ENCODE measurements at places on chromosomes 2 and 18.

GRCh38 chr2:64840426-64840881 lies 148.7 kb upstream of the SLC1A4 start:
- DNase-seq = no peak

DNA sequence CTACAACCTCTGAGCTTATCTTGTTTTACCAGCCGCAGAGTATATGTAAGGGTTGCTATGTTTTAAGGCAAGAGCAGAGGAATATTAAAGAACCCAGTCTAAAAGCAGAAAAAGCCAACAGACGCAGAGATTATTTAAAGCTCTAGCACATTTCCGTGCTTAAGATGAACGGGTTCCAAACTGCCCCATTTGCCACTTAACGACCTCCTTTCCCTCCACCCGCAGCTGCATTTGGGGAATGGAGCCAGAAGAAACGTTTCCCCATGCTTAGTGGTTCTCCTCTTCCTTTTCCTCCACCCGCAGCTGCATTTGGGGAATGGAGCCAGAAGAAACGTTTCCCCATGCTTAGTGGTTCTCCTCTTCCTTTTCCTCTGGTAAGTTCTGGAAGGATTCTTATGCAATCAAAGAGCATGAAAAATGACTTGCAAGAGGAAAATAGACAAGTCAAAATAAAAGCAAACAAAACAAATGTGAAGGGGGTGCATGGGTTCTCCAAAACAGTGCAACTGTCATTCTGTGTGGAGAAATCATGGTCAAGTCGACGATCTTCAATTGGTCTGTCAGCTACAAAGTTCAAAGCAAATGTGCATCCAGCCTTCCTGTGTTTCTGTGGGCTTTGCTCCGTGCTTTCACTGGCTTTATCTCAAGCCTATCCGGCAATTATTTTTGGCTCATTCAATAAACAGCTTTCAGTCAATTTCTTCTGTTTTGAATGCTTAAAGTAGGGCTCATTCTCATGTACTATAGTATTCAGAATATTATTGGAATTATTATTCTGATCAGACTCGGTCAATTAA lies 57.8 kb downstream of the DIPK1C start:
- no peak for DNase-seq

- no peak for DNase-seq
Measured at GRCh38 chr2:21020031-21020667, 23.7 kb downstream of the APOB start.

GRCh38 chr2:168454737-168455644 lies 1.1 kb upstream of the CERS6 start:
- no peak for DNase-seq

DNA sequence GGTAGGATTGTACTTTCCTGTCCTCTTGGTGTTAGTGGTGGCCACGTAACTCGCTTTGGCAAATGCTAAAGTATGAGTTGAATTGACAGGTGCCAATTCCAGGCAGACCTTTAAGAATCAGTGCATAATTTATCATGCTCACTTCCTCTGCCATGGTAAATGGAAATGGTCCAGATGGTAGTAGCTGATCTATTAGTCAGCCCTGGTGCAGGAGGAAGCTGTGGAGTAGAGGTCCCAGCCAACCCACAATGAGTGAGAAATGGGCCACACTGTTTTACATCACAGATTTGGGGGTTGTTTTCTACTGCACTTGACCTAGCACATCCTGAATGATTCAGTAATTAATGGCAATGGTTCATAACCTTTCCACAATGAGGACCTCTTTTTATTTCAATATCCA lies 104.4 kb downstream of the RGPD3 start:
- DNase-seq = no peak

DNA sequence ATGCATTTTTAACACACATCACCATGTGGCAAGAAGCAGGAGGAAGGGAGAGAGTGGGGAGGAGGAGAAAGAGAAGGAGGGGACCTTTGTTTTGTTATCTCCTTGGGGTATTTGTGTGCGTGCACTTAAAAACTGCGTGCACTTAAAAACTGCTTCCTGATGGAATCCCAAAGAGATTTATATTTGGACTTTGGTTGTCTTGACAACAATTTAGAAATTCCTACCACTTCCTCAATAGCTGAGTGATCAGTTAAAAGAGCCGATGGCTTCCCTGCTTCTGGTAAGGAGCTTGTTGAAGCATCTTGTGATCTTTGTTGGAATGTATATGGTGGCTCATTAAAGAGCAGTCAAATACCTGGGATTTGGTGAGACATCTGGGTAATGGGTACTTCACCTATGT lies 4.5 kb downstream of the RAB31 start:
- no peak for DNase-seq

- DNase-seq = no peak
Measured at GRCh38 chr2:78721355-78722033, 304.0 kb upstream of the REG3G start.

DNA sequence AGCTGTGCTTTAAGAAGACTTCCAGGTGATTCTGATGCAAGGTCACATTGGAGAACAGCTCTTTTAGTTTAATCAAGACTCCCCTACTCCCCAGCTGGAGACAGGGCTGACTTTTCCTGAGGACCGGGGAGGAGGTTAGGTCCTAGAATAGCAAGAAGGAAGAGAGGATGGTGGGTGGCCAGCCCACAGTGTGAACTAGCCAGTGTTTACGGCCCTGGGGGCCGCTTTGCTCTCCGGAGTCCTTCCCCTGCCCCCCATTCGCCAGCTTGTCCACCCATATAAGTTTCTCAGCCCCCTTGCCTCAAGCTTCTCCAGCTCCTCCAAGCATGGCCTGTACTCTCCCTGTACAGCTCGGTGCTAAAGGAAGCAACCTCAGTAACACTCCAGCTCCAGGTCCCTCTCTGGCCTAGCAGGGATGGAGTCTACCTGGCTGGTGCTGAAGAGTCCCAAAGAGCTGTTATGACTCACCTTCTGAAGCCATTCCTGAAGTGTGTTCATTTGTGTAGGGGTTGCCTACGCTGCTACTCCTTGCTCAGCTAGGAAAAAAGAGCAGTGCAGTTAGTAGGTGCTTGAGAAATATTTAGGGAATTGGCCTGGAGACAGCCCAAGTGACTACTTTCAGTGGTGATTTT lies 7.9 kb downstream of the INPP4A start:
- DNase-seq = no peak

- DNase-seq = no peak
Measured at GRCh38 chr2:59754011-59754735, 799.3 kb downstream of the BCL11A start.

DNA sequence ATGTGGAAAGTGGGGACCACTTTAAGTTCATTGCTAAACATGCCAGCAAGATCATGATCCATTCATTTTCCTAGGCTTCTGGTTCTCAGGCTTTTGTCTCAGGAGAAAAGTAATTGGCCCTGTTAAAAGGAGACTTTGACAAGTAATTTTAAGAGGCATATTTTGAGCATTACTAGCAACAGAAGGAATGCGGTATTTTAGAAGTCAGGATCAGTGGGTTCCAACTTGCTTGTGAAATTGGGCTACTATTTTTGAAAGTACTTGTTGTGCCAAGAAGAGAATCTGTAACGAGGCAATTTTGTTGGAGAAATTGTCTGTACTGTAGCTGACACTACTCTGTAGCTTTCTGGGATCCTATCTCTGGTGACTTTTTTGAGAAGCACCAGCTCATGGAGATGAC lies 59.4 kb downstream of the CERS6 start:
- DNase-seq = no peak

DNA sequence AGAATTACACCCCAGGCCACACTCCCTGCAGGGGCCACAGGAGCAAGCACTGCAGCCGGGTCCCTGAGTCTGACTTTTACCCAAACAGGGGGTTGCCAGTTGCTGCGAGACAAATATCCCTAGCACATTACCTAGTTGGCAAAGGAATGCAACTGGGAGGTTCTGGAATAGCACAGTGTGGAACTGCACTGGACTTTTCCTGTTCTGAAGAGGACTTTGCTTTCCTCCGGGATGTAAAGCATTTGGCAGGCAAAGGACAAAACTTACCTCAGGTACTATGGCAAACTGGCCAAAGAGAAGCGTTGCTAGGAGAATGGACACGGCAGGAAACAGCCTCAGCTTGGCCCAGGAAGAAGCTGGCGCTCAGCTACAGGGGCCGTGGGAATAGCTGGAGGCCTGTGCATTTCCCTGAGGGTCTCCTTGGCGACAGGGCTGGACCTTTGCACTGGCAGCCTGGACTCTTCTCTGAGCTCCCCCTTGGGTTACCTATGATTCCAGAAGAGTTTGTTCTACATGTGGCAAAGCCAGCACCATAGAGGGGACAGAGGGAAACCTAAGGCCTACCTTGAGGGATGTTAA lies 45.0 kb downstream of the BCL11A start:
- DNase-seq = no peak

DNA sequence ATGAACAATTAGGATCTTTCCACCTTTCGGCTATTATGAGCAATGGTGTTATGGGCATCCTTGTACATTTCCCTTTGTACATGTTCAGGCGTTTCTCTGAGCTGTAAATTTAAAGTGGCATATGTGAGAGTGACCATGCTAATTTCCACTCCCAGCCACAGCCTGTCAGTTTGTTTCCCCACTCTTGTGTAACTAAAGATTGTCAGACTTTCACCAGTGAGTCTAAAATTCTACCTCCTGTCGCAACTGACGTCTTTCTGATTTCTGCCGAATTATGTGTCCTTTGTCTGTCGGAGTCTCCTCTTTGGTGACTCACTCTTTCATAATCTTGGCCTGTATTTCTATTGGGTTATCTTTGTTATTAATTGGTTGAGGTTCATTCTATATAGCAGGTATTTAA lies 50.7 kb downstream of the TRAPPC12 start:
- DNase-seq = no peak

DNA sequence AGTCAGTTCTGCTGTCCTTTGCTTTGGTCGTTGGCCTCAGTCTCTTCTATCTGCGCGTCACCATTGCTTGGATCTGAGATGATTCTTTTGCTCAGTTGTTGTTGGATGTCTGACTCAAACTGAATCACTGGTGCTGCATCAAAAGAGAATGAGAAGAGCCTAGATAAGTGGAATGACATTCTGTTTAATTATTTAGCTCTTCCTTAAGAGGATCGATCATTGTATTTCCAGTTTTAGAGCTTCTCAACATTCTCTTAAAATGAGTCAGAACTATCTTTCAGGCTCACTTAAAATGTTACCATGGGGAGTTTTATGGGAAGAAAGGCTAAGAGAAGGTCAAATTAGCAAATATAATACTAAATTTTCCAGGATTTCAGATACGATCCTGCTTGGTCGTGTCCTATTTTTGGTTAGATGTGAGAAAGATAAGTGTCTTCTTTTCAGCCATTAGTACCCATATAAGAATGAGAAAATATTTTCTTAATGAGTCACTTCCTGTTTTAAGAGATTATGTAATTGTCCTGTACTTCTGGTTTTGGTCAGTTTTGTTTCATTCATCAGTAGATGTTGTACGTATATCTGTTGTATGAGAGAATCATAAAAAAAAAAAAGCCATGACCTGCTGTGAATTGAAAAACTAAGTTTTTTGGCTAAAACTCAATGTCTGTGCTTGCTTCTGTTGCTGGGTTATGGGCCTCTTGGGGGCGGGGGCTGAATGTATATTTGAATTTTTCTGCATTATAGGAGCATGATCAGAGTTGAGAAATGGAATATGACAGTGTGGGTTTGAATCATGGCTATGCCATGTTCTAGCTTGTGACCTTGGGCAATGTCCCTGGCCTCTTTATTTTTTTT lies 31.6 kb upstream of the CASP10 start:
- no peak for DNase-seq

DNA sequence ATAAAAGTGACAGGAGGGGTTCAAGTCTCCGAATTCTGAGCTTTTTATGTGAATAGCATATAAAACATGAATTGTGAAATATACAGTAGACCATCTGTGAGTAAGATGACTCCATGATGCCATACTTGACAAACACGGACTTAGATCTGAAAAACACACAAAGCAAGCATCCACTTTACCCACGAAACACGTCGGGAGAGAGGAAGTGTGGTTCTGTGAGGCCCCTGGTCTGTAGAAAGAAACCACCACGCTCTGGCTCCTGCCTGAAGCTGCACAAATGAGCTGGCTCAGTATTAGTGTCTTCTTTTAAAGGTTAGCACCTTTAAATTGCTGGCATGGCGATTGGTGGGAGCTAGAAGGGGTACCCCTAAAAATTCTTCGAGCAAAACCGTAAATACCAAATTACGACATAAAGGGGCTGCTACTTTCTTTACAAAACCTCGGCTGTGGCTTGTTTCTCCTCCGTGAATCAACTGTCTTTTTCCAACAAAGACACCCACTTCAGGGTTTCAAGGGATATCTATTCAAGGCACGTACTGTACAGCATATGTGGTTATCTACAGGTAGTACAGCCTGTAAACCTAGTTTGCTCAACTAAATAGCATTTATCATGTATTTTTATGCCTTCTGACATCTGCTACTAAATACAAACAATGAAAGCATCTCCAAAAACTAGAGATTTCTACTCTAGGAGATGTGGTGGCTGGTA lies 70.9 kb downstream of the AFF3 start:
- DNase-seq = peak; percentile 6

- peak; percentile 49 for DNase-seq
Measured at GRCh38 chr2:121596221-121597080, 52.8 kb downstream of the CLASP1 start.

DNA sequence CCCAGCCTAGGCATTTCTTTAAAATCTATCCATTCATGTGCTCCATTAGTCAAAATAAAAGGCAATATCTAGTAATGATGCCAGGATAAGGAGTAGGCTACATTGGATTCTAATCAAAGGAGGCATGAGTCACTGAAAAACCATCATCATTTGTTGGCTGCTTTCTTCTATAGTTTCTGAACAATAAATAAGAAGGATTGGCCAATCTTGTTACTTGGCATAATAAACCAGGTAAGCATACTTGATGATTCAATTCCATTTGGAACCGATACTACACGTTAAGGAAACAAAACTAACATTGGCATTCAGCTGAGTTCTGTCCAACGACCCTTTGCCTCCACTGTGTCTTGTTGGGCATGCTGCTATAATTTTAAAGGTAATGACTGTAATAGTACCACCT lies 27.2 kb downstream of the ATP8B1 start:
- no peak for DNase-seq

GRCh38 chr2:76808732-76809131 lies 713.4 kb downstream of the LRRTM4 start:
- DNase-seq = no peak

GRCh38 chr2:120053891-120054290 lies 41.0 kb downstream of the EPB41L5 start:
- no peak for DNase-seq

DNA sequence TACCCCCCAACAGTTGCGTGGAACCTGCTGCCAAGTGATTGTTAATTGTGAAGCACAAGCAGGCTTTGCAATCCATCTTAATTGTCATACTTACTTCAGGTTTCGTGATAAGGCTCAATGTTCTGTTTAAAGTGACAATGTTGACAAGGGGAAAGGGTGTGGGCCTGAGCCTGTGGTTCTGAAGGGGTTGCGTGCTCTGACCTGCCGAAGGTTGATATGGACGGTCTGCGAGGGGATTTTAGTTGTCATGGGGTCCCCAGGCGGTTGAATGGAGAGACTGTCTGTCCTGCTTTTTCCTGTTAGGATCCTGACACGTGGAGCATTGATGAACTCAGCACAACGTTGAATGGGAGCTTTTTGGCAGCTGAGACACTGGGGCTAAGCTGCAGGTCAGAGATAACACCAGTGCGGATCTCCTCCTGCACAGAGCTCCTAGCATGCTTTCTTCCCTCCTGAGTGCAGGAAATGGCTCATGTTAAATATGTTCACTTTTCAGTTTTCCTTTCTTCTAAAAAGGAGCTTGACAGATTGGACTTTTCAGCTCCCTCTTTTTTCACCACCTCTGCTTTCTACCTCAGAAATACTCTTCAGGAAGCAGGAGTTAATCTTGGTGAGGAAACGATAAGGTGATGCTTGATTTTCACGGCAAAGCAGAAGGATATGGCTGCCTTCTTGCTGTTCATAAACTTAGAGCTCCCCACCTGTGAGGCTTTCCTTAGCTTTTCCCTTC lies 62.9 kb upstream of the ZEB2 start:
- no peak for DNase-seq

- DNase-seq = peak; percentile 75
Measured at GRCh38 chr2:84971510-84972206, 697 bp downstream of the KCMF1 start.
